ENCODE measurements at places on chromosomes 6 and 20.

DNA sequence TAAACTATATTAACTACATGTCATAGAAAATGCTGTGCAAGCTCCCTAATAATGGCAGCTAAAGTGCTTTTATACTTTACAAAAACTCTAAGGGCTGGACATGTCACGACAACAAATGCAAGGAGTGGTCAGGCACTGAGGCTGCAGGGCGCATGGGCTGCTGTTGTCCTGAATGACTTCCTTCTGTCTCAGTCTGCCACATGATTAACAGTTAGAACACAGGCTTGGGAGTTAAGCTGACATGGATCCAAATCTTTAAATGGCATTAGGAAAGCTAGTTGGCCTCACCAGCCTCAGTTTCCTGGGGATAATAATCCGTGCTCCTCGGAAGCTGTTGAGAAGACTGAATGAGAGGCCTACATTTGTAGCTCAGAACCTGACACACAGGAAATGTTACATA is 57.4 kb downstream of the PREP start:
- peak; percentile 88 for DNase-seq

- DNase-seq = peak; percentile 81
Observed at GRCh38 chr6:17156112-17156921, 54.5 kb downstream of the STMND1 start.

- DNase-seq = no peak
Observed at GRCh38 chr6:10894958-10895357, 8.1 kb downstream of the SYCP2L start.

DNA sequence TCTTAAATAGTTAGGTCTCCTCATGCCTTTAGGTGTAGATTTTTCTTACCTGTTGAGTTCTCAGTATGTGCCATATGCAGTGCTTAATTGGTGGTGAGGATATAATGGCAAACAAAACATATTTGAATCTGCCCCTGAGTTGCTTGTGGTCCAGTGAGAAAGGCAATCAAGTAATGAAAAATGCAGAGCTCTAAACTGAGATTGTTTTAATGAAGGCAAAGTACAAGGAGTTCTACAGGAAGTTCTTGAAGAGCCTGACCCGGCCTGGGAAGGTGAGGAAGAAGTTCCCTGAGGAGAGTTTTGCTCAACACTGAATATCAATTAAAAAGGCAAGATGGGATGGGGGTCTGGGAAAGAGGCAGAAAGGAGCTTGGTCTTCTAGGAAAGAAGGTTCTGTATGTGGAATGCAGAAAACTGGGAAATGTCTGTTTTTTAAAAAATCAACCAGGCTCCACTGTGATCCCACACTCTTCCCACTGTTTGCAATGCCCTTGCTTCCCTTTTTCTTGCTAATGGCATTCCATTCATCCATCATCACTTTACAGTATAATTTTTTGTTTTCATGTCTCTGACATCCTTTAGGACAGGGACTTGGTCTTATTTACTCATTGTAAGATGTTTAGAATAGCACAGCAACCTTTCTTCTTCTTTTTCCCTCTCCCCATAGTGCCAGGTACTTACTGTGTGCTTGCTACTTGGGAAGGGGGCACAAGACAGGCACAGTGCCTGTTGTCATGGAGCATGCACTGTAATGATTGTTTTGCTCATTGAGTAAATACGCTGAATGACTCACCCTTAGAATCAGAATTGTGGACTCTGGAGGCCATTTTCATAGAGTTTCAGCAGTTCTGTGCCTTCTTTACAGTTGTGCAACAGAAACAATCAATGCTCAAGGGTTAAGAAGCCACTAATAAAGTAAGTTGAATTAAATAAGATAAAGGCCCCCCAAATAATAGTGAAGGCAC is 64.3 kb downstream of the ANKS1A start:
- no peak for DNase-seq

DNA sequence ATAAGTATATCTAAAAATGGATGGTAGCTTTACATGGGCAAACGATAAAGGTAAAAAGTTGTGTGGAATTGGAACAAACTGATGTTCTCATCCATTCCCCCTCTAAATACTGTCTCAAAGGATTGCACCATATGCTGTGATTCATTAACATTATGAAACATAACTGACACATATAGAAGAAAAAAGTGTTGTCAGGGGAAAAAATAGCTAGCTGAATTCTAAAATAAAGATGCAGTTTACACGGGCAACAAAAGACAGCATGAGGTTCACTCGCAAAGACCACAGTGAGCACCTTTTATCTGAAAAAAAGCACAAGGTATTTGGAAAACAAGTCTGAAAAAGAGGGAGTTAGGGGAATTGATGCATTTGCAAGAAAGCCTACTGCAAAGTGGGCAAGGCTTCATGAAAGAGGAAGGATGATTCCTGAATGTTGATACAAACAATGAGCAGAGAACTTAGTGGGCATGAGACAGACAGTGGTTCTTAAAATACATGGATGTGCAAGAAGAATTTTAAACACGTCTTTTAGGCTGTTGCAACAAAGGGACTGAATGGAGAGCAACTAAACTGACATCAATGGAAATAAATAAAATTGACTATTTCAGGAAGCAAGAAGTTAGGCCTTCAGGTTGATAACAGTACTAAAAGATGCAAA is 280.9 kb downstream of the KIF16B start:
- no peak for DNase-seq

GRCh38 chr6:81736428-81736827 is 16.1 kb downstream of the TENT5A start:
- no peak for DNase-seq

DNA sequence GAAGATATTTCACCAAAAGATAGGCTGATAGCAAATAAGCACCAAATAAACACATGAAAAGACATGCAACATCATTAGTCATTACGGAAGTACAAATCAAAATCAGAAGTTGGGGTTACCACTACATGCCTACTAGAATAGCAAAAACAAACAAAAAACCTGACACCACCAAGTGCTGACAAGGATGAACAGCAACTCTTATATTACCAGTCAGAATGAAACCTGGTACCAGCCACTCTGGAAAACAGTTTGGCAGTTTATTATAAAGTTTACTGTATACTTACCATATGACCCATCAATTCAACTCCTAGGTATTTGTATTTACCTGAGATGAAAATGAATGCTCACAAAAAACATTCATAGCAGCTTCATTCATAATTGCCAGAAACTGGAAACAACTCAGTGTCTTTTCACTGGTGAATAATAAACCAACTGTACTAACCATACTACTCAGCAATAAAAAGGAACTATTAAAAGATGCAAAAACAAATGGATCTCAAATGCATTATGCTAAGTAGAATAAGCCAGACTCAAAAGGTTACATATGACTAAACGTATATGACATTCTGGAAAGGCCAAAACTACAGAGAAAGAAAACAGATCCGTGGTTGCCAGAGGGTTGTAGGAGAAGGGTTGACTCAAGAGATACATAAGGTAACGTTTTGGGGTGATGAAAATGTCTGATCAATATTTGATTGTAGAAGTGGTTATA is 33.0 kb downstream of the NUP153 start:
- DNase-seq = no peak

GRCh38 chr6:10771371-10771894 is 23.8 kb downstream of the TMEM14B start:
- DNase-seq = no peak

DNA sequence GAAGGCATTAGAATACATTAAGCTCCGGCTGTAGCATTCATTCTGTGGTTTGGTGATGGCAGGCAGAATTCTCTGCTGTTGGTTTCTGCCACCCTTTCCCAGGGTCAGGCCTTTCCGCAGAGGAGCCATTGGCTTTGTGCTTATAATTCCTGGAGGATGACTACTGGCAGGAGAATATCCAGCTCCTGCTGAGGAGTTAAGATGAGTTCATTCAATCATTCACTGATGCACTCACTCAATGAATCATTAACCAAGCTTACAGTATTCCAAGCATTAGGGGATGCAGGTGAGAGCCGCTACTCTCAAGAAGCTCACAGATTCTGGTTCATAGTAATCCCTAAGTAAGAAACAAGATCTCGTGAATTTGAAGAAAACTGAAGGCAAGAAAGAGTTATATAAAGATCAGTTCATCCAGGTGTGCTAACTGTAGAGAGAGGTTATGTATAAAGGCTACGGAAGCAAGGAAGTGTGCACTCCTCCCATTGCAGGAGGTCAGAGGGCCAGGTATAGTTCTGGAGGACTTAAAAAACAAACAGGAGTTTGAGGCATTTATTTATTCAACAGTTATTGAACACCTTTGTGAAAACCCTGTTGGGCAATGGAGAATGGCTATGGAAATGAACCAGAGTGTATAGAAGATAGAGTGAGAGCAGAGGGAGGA is 75.5 kb downstream of the HMGN3 start:
- DNase-seq = no peak

- no peak for DNase-seq
Observed at GRCh38 chr20:5608442-5609161, 141.6 kb upstream of the SHLD1 start.

GRCh38 chr20:32603046-32603726 is 18.1 kb upstream of the NOL4L start:
- DNase-seq = no peak

DNA sequence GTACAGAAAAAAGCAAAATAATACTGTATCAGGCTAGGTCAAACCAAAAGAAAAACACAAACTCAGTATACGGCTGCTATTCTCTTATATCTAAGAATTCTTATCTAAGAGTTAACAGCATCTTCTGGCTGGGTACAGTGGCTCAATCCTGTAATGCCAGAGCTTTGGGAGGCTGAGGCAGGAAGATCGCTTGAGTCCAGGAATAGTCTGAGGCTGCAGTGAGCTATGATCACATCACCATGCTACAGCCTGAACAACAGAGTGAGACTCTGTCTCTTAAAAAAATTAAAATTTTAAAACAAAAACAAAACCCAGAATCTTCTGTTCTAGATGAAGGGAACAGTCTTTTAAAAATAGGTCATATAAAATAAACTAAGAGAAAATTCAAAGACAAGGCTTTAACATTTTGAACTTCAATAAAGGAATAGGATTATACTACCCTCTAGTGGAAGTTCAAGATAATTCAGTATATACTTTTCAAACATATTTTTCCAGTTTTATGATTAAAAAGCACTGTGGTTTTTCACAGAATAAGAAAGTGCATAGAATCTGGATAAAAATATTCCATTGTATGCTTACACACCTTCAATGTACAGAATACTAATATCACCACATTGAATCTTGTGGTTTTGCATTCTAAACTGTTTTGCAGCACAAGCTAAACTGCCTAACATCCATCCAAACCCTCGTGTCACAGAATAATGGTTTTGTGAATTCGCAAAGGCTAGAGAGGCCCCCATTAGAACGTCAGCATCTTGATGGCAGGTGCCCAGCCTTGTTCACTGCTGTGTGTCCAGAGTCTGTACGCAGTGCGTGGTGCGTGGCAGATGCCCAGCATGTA is 39.3 kb downstream of the DTNBP1 start:
- DNase-seq = peak; percentile 67

- no peak for DNase-seq
Observed at GRCh38 chr20:3243718-3244358, 4.8 kb upstream of the SLC4A11 start.

GRCh38 chr6:133410638-133411435 is 169.7 kb downstream of the EYA4 start:
- DNase-seq = no peak

DNA sequence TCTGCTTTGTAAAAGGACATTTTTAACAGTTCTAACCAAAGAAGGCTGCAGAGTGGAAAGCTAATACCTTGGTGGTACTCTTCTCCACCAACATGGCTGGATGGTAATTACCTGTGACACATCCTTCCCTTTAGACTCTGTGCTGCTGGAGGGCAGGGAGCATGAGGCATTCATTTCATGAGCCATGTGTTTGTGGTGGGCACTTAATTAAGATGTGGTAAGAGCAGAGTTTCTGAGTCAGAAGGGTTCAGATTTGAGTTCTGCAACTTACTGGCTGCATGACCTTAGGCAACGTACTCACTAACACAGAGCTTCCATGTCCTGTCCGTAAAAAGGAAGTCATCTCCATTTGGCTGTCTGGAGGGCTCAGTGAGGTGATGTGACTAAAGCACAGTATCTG is 9.1 kb upstream of the ZNF133 start:
- no peak for DNase-seq

- no peak for DNase-seq
Observed at GRCh38 chr20:63518946-63519667, 1.5 kb upstream of the PPDPF start.

DNA sequence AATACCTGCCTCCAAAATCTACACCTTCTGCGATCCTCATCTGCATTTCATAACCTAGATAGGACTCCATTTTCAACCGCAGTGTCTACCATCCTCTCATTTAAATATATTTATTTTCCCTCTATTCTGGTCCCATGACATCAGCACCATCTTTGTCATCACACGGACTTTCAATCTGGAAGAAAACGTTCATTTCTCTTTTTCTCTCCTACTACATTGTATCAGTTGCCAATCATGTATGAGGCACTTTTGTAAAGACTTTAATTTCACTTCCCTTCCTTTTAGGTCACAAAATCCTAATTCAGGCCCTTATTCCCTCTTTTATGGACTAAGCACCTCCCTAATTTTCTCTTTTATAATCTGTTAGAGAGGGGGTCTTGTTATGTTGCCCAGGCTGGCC is 89.6 kb downstream of the PHACTR1 start:
- no peak for DNase-seq

DNA sequence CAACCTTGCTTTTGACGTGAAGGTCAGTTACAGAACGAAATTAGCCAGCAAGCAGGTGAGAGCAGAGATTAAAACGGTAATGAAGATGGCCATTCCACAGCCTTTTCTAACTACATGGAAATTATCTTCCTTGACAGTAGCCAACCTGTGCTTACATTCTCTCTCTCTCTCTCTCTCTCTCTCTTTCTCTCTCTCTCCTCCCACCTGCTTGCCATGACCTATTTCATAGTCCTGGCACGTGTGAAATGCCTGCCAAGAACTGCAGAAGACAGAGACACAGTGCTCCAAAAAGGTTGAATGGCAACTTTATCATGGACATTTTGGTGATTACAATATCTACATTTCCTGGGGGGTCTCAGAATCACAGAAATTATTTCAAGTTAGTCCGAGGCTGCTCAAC is 38.5 kb upstream of the SALL4 start:
- no peak for DNase-seq

DNA sequence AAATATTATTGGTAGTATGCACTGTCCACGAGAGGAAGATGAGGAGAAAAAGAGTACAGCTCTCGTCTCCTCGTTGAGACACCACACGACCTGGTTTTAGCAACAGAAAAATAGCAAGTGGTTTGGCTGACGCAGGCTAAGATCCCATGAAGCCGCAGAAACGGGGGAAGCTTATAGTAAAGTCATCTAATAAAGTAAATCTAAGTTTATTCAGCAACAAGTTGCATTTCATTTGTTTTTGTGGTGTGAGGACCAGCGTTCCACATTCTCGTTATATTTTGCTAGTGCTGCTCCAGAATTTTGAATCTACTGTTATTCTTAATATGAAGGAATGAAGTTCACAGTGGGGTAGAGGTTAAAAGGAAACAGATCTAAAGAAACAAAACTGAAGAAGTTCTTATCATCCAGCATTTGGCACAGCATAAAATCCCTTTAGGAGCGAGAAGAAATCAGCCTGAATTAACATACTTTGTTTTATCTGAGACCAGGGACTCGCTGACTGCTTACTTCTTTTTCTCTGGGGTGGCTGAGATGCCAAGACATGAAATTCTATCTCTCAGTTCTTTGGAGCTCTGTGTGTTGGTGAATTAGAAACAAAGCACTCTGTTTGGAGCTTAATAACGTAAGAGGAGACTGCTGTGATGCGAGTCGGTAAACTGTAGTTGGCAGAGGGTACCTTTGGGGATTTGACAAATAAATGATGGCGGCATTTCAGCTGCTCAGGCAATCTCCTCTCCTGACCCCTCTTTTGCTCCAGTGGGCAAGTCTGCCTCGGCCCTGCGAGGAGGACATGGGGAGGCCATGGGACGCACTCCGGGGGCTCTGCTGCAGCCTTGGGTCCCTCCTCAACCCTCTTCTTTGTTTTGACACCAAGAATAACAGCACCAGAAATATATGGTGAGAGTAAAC is 24.9 kb upstream of the IRF4 start:
- DNase-seq = no peak

- peak; percentile 74 for DNase-seq
Observed at GRCh38 chr6:135181333-135182070, 394 bp downstream of the MYB start.
